ENCODE measurements at places on chromosomes 12 and 14.

GRCh38 chr14:56055511-56055910 lies 62.7 kb upstream of the PELI2 start:
- DNase-seq: no peak

DNA sequence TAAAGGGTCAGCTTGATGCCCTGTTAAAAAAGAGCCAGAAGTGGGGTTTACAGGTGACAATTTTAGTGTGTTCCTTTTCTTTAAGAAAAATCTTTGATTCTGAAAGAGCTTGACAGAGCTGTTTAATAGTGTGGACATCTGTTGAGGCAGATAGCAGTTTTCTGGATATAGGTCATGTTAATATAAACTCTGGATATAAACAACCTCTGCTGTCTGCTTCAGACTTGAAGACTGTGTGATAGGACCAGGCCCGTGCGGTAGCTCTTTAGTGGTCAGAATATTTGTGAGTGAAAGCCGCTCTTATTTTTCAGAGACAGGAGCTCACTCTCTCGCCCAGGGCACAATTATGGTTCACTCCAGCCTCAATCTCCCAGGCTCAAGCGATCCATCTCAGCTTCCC lies 439.9 kb upstream of the RGS6 start:
- no peak for DNase-seq

DNA sequence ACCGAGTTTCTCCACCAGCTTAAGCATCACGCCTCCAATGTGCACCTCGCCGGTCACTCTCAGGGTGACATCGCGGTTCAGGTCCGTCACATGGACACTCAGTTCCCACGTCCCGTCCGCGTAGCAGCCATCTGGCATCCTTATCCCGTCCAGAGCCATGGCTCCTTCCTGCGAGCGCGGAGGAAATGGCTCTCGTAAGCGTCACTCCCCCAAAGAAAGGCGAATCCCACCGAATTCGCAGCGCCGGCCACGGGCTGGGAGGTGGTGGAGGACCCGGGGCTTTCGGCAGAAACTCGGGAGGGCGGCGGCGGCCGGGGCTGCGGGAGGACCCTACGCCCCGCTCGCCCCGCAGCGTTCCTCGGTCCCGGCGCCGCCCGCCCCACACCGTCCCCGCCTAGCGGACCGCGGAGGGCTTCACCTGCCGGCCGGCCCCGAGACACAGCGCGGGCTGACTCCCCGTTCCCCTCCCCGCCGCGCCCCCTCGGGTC lies 396 bp downstream of the FERMT2 start:
- peak; percentile 24 for DNase-seq

GRCh38 chr12:11991604-11992003 lies 79.1 kb upstream of the BCL2L14 start:
- DNase-seq: no peak

GRCh38 chr12:43308776-43309175 lies 243.2 kb downstream of the ADAMTS20 start:
- DNase-seq: no peak

GRCh38 chr12:11347810-11348209 lies 37.6 kb upstream of the PRB4 start:
- no peak for DNase-seq

DNA sequence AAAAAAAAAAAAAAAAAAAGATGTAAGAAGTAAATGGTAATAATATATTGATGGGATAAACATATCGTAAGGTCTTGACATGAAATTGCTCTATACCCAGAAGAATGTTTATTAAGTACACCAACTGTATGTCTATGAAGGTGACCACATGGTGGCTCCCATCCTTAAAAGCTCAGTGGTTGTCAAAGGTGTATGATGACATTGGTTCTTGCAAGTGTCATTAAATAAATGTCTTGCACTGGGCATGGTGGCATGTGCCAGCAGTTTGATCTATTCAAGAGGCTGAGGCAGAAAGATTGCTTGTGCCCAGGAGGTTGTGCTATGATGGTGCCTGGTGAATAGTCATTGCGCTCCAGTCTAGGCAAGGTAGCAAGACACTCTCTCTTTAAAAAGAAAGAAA lies 10.4 kb downstream of the CCT2 start:
- DNase-seq: no peak

GRCh38 chr12:131177599-131177998 lies 223.9 kb downstream of the ADGRD1 start:
- no peak for DNase-seq

- no peak for DNase-seq
Observed at GRCh38 chr14:94213021-94213420, 38.9 kb downstream of the PPP4R4 start.

DNA sequence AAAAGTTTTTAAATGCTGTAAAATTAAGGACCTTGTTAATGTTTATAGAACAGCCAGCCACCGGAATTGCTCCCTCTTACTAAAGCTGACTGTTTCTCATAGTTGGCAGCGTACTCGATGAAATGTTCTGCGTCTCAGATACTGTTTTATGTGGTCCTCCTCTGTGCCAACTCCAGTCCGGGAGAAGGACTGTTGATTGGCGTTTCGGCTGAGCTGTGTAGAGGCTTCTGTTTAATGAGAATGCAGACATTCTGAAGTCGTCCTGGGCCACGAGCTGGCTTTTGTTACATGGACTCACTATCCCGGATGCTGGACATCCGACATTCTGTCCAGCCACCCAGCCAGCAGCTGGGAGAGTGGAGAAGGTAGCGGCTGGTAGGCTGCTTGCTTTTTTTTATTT lies 75.4 kb downstream of the WDR20 start:
- DNase-seq: peak; percentile 53

DNA sequence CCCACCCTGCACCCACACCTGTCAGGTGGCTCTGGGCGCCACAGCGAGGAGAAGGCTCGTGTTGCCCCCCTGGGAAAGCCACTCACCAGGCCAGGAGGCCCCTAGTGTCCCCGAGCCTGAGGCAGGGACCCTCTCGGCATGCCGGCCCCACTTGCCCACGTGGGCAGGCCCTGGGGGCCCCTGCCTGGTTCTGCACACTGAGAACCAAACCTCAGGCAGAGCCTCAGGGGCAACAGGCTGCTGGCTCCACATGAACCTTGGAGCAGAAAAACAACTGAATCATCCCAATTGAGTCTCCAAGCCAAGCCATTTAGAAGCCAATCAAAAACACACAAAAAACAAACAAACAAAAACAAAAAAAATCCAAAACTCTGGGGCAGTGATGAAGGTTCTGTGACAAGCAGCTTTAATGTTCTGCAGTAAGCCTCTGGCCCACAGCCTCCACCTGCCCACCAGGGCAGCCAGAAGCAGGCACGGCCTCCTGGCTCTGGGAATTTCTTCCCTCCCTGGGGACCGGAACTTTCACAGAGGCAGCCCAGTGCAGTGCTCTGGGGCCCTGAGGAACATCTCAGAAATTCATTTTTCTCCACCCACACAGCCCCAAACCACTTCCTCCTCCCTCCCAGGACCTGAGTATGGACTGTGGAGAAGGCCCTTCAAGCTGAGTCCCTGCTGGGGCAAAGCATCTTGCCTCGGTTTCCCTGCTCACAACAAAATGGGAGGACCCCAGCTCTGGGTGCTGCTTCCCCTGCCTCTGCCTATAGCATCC lies 90.2 kb downstream of the CHGA start:
- DNase-seq: no peak

DNA sequence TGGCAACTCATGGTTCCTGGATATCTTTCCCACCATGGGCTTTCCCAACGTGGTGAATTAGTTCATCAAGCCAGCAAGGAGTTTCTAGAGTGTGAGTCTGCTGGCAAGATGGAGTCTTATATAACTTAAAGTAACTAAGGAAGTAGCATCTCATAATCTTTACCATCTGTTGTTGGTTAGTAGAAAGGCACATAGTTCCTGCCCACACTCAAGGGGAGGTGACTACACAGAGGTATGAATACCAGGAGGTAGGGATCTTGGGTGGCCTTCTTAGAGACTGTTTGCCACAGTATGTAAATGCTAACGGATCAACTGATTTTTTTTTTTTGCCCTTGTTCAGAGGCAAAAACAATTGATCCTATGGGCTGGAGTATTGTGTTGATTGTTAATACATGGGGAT lies 446.9 kb downstream of the ATP23 start:
- DNase-seq: no peak

- DNase-seq: no peak
Observed at GRCh38 chr14:31837031-31837430, 240.1 kb upstream of the ARHGAP5 start.

GRCh38 chr12:95286713-95287112 lies 69.1 kb downstream of the VEZT start:
- DNase-seq: no peak

DNA sequence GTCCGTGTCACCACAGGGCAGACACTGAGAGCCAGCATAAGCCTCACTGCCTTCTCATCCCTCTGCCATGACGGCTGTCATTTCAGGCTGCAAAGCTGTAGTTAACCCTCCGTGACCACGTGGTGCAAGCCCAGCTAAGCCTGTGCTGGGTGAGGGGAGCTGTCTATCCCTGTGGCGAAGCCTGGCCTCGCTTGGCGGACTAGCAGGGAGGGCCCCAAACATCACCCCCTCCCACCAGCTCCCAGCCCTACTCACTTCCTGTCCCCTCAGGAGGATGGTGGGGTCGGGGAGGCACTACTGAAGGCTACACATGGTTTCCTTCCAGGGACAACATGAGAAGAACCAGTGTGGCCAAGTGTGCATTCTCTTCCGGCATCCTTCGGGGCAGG lies 88.2 kb downstream of the CHGA start:
- no peak for DNase-seq

DNA sequence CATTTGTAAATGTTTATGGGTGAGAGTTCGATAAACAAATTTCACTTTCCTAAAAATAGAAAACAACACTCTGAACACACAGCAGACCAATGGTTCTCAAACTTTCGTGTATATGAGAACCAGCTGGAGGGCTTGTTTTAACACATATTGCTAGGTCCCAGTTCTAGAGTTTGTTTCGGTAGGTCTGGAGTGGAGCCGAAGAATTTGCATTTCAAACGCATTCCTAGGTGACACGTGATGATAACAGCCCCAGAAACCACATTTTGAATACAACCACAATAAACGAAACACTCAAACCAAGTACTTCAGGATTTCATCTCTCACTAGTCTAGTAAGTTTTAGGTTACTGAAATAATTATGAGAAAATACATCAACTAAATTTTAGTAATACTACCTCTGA lies 17.1 kb downstream of the SEC23A start:
- DNase-seq: no peak

DNA sequence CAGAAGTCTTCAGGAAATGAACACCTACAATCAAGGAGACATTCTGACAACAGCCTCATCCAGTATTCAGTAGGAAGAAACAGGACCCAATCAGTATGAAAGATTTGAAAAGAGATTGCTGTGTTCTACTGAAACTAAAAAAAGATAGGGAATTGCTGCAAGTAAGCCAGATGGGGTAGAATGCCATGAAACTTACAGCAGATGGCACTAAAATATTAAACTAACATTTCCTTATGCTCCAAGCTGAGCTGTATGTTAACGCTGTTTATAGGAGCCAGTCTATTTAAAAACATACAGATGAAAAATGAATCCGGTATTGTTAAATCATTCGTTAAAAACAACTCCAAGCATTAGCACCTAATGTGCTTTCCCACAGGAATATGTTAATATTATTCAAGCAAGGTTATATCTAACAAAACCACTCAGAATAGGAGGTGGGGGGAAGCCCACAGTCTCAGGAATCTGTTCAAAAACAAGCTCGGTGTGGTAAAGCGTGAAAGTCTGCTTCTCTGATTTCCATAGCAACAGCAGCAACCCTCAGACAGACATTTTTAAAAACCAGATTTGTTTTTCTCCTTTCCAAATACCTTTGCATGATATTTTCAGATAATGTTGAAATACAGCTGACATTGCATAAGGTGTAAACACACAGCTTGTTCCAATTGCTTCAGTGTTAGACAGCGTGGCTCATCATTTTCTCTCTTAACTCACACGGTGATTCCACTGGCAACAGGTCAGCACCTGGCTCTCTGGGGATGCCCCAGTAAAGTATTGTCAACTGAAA lies 131.4 kb upstream of the CCDC175 start:
- no peak for DNase-seq

DNA sequence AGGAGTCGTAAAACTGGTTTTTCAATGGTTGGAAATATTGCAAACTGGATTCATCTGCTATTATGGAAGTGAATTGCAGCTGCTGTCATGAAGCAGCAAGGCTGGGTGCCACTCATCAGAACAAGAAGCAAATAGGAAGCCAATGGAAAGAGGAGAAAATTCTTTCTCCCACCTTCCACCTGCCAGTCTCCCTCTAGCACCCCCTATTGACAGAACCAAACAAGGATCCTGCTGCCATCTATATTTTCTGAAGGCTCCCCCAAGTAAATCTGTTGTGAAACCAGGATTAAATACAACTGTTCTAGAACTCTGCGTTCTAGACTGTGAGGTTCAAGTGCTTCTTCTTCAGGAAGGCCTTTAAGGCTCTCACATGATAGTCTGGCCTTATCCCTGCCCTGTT lies 286.6 kb downstream of the AACS start:
- DNase-seq: no peak

DNA sequence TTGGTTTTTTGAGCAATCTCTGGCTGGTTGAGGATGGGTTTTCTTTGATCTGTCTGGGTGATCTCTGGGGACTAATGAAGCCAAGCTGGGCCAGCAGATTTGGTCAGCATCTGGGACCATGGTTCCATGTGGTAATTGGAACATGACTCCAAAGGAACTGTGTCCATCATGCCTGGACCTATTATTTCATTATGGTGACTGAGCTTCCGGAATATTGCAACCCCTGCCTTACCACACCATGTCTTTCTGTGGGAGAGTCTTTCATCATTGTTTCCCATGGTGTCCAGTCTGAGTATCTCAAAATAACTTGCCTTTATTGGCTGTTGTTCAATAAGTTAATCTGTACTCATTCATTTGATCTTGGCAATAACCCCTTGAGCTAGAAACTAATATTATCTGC lies 624.9 kb upstream of the TBX3 start:
- no peak for DNase-seq

GRCh38 chr12:51185171-51185717 lies 12.3 kb upstream of the TFCP2 start:
- DNase-seq: no peak

GRCh38 chr14:23168246-23168645 lies 15.2 kb downstream of the SLC7A8 start:
- no peak for DNase-seq

GRCh38 chr14:72932893-72933292 lies 6.6 kb downstream of the DCAF4 start:
- no peak for DNase-seq

GRCh38 chr12:120109570-120110267 lies 6.8 kb downstream of the RAB35 start:
- DNase-seq: no peak

DNA sequence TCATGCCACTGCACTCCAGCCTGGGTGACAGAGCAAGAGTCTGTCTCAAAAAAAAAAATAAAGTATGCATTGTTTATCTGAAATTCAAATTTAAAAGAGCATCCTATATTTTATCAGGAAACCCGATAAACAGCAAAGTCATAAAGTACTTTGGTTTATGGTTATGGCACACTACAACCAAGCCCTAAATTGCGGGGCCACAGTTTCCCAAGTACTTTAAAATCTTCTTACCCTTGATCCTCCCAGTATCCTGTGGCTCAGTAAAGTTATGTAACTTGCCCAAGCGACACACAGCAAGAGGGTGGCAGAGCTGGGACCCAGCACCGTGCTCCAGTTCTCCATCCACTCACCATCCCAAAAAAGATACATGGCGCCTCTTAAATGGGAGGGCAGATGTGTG lies 35.2 kb downstream of the KSR2 start:
- DNase-seq: no peak

- no peak for DNase-seq
Observed at GRCh38 chr14:76776428-76777251, 15.4 kb downstream of the VASH1 start.

- no peak for DNase-seq
Observed at GRCh38 chr12:29200586-29200985, 51.5 kb downstream of the FAR2 start.

Data from NCI-H1092 (cell line).